ENCODE measurements at places on chromosomes 16 and 17.
A peak's percentile ranks its signal among the peaks of the same experiment; 100 is the strongest.

- DNase-seq = no peak
Observed at GRCh38 chr16:67470359-67470758, 10.6 kb downstream of the ATP6V0D1 start.

- DNase-seq = no peak
Observed at GRCh38 chr16:22027633-22028032, 19.7 kb downstream of the MOSMO start.

GRCh38 chr16:3780570-3780969, 63.2 kb upstream of the TRAP1 start:
- no peak for DNase-seq

- no peak for DNase-seq
Observed at GRCh38 chr16:9921997-9922396, 260.2 kb downstream of the GRIN2A start.

DNA sequence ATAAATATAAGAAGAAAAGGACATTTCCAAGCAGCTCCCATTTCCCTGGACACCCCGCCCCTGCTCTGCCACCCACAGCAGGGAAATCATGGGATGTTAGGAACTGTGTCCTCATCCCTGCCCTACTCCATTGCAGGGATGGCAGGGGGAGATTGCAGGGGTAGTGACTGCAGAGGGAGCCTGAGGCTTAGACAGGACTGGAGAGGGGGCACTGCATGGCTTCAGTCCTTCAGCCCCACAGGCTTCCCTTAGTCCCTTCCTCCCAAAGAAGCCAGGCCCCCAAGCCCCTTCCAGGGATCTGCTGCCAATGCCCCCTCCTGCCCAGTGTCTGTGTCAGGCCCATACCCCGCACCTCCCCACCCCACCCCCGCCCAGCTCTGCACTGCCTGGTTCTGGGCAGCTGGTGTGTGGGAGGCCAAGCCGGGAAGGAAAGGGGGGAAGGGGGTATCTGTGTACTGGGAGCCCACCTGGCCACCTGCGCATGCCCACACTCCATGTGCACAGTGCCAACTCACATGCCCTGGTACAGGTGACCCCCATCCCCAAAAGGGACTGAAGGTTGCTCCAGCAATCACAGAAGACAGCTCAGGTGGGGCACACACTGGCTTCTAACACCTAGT, 3.3 kb downstream of the RUNDC3A start:
- no peak for DNase-seq

- DNase-seq = no peak
Observed at GRCh38 chr17:31926100-31926729, 10.6 kb upstream of the SUZ12 start.

DNA sequence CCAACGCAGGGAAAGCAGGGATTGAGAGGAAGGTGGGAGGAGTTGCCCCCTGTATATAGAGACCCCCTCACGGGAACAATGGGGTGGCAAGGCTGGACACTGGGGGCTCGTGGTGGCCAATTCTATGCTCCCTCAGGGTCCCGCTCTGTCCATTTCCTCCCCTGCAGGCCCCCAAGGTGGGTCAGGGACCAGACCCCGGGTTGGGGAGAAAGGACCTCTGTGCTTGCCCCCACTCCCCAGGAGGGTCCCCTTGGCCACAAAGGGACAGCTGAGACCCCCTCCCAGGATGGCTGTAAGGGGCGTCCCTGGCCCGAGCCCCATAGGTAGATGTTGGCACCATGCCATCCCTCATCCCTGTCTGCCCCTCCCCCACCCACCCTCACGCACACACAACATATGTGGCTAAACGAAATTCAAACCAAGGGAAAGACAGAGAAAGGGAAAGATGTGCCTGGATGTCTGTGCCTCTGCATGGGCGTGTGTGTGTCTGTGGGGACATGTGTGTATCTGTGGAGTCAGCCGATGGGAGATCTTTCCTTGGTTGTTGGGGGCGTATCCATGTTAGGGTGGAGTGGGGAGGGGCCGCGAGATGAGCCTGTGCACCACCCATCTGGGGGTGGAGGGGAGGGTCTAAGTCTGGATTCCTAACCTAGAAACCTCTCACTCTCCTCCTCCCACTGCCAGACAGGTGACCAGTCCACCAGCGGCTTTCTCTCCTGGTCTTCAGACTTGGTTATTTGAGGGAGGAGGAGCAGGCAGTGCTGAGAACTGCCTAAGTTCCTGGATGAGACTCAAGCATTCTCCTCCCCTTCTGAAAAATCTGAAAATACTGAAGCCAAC, 642 bp upstream of the NEUROD2 start:
- DNase-seq = no peak

- no peak for DNase-seq
Observed at GRCh38 chr16:71590584-71590983, 13.7 kb upstream of the TAT start.

DNA sequence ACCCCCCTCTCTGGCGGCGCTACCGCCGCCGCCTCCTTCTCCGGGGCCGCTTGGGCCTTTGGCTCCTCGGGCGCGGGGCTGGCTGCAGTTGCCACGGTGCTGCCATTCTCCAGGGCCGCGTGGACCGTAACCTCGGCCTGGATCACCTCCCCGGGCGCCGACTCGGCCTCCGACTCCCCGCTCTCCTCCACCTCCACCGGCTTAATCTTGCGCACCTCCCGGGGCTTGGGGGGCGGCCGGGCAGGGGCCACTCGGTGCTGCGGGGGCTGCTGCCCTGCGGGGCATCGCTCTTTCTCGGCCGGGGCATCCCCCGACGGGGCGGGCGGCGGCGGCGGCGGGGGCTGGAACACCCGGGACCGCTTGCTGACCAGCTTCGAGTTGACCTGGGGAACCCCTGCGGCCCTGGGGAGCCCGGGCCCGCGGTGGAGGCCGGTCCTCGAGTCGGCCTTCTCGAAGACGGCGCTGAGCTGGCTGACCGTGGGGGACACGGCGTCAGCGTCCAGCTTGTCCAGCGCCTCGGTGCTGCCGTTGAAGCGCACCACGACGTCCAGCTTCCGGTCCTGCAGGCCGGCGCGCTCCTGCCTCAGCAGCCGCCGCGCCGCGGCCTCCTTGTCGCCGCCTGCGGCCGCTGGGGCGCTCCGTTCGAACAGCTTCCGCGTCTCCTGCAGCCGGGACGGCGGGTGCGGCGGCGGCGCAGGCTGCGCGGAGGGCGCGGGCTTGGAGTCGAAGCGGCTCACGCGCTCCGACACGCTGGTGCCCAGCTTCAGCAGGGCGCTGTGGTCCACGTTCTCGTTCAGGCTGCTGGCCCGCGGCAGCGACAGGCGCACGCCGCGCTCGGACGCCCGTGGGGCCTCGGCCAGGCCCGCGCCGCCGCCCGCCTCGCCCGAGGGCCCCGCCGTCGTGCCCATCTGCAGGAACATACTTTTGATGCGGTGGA, 792 bp downstream of the PPP1R9B start:
- DNase-seq = no peak

- no peak for DNase-seq
Observed at GRCh38 chr17:36000732-36001109, 632 bp downstream of the CCL15 start.

DNA sequence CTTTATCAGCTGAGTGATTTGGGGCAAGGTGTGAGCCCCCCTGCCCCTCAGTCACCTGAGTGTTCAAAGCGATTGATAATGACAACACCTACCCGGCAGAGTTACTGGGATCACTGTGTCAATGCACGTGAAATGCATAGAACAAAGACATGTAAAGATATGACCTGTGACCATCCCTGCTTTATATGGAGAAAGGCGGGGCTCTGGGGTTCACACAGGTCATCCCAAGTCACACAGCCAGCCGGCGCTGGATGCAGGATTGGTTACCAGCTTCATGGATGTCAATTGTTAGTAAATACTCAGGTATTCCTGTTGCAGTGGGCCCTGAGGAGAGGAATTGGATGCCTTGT, 64.4 kb downstream of the CRISPLD2 start:
- DNase-seq = no peak

DNA sequence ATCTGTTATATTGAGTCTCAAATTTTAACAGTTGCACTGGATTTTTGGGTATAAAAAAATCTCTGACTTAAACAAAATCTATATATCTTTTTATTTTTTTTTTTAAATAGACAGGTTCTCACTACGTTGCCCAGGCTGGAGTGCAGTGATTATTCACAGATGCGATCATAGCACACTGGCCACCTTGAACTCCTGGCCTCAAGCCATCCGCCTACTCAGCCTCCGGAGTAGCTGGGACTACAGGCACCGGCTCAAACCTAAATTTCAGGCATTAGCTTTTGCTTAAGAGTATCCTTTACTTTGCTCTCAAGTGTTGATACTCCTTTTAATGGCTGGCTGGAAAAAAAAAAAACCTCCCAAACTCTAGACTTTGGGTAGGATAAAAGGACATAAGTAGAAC, 61.6 kb downstream of the RPGRIP1L start:
- DNase-seq = no peak

GRCh38 chr17:7712111-7712771, 5.3 kb upstream of the DNAH2 start:
- no peak for DNase-seq

DNA sequence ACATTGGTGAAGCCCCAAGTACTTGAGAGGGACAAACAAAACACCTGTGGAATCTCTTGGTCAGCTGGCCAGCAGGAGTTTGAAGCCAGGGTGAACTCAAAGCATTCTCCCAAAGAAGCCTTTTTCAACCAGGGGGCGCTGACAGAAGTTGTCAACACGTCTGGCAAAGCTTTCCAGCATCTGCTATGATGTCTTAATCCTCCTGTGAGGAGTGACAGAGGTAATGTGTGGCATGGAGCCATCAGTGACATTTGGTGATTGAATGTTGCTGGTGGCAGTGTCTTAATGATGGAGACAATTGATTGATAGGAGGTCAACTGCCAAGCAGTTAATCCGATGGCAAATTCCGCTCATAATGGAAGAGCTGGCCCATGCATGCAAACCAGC, 257.6 kb upstream of the HSBP1 start:
- DNase-seq = no peak

DNA sequence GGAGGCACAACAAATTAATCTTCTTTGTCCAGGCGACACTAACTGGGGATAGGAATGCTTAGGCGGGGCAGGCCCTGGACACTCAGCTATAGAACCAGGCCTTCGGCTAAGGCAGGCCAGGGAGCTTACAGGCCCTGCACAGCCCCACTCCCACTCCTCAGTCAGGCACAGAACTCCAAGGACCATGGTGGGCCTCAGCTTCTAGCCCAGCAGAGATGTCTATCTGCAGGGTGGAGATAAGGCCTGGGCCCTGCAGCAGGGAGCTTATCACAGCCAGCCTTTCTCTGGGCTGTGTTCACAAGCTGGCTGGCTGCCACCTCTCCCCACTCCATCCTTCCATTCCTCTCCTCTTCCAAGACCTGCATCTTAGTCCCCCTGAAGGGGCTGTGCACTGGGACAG, 68.1 kb downstream of the TMEM132E start:
- DNase-seq = no peak

GRCh38 chr17:75009139-75009724, 3.2 kb upstream of the MRPL58 start:
- no peak for DNase-seq

- DNase-seq = peak; percentile 39
Observed at GRCh38 chr16:1706386-1707192, 594 bp downstream of the MAPK8IP3 start.

DNA sequence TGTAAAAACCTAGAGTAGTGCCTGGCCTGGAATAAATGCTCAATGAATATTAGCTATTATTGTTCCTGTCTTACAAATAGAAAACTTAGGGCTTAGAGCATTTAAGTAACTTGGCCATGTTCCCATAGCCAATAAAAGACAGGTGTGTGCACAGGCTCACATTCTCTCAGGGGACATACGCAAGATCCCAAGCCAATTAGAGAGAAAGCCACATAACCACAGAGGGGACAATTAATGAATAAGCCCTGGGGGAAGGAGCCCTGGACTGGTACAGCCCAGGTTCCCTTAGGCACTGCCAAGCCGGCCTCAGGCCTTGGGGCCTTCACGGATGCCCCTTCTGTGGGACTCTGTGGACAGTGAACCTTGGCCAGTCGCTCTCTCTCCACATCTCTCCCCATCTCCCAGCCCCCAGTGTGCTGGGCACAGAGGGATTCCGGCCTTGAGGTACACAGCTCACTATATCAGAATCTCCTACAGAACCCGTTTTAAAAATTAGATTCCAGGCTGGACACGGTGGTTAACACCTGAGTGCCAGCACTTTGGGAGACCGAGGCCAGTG, 27.3 kb upstream of the ABCC12 start:
- no peak for DNase-seq

GRCh38 chr17:19399750-19400450, 11.1 kb upstream of the RNF112 start:
- DNase-seq = no peak

DNA sequence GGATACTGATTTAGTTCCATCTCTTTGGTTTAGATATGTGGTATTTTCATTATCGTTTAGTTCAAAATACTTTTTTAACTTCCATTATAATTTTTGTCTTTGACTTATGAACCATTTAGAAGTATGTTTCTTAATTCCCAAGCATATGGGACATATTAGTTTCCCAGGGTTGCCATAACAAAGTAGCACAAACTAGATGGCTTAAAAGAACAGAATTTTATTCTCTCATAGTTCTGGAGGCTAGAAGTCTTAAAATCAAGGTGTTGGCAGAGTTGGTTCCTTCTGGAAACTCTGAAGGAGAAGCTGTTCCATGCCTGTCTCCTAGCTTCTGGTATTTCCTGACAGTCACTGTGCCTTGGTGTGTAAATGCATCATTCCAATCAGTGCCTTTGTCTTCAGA, 291.5 kb upstream of the AXIN2 start:
- no peak for DNase-seq

DNA sequence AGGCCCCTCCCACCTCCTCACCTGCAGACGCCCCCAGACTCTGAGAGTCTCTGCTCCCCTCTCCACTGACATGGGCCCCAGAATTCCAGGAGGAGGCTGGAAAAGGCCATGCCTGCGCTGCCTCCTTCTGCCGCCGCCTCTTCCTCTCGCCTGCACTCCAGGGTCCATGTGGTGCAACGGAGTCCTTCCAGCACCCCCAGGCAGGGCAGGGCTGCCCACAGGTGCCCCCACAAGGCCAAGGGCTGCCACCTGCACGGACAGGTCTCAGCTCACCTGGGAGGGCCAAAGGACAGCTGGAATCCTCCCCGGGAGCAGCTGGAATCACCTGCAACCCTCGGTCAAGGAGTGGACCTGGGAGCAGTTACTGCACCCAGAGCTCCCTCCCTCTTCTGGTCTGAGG, 194.9 kb downstream of the RBFOX3 start:
- DNase-seq = no peak

GRCh38 chr16:50530277-50531236, 17.6 kb upstream of the NKD1 start:
- DNase-seq = no peak

GRCh38 chr16:88444826-88445582, 8.1 kb upstream of the ZFPM1 start:
- no peak for DNase-seq

GRCh38 chr17:35906191-35906925, 24.2 kb downstream of the RDM1 start:
- no peak for DNase-seq

DNA sequence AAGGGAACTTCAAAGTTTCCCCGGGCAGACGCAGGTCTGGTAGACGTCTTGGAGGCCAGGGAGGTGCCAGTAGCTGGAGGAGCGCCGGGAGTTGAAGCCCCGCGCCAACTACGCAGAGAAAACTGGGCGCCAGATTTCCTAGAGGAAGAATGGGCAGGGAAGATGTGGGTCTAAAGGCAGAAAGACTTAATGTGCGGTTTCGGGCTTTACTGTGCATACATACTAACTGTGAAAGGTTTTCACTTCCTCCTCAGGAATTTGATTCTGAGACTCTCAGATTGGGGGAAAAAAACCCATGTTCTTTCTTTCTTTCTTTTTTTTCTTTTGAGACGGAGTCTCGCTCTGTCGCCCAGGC, 331 bp upstream of the ZNF287 start:
- DNase-seq = no peak

All from activated gamma-delta T cell treated with anti-CD3 and anti-CD28 coated beads, Interleukin-2, amount 50 U/mL, for 16 hours (primary cell).